ENCODE measurements at places on chromosomes 16 and 17. TPM values are rescaled to one million over a fixed set of nuclear protein-coding genes. Genes with fewer than 3 reads are reported as not detected.
A peak's percentile ranks its signal among the peaks of the same experiment; 100 is the strongest.

- DNase-seq: no peak
Measured at GRCh38 chr16:56101480-56101879, 89.8 kb upstream of the GNAO1 start.

GRCh38 chr17:48074322-48075081, 26.3 kb downstream of the NFE2L1 start:
- peak; percentile 84 for DNase-seq

DNA sequence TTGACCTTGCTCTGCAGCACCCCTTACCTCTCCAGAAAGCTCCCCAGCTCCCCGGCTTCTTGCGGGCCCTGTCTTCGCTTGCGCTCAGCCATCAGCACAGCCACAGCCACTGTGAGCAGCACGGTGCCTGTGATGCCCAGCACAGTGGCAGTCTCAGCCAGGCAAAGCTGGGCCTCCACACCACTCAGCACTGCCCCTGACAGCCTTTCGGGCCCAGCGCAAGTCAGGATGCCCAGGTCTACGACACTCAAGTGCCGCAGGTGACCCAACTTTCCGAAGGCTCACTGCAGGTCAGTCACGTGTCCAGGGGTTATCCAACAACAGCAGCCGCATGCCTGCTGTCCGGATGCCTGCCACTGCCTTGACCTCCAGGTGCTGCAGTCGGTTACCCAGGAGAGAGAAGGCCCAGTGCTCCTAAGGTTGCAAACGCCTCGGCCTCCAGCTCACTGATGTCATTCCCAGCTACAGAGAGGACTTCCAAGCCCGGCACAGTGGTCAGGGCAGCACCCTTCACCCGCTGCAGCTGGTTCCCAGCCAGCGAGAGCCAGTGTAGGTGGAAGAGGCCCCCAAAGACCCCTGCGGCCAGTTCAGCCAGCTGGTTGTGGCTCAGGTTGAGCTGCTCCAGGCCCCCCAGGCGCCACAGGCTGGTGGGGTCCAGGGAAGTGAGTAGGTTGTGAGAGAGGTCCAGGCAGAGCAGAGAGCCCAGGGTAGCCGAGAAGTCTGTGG, 8.9 kb upstream of the TMEM101 start:
- DNase-seq: no peak

DNA sequence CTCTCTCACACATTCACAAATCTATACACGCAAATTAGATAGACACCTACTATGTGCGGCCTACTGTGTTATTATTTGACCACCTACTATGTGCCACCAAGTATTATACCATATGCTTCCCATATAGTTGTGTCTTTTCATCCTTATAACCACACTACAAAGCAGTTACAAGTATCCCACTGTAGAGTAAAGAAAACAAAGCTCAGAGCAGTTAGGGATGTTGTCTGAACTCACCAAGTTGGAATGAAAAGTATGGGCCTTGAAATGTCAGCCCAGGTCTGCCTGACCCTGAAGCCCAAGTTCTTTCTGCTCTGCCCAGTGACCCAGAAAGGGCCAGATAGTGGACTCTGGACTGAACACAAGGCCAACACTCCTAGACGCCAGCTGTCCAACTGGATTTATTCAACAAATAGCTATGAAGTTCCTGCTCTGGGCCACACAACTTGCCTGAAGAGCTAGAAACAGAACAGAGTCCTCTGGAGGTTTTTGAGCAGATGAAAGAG, 8.5 kb downstream of the KRT37 start:
- no peak for DNase-seq

GRCh38 chr17:15884731-15885130, 60.2 kb upstream of the ADORA2B start:
- DNase-seq: no peak

- no peak for DNase-seq
Measured at GRCh38 chr16:72785886-72786285, 262.0 kb downstream of the ZFHX3 start.

GRCh38 chr17:12472252-12473173, 193.2 kb upstream of the MYOCD start:
- DNase-seq: no peak

DNA sequence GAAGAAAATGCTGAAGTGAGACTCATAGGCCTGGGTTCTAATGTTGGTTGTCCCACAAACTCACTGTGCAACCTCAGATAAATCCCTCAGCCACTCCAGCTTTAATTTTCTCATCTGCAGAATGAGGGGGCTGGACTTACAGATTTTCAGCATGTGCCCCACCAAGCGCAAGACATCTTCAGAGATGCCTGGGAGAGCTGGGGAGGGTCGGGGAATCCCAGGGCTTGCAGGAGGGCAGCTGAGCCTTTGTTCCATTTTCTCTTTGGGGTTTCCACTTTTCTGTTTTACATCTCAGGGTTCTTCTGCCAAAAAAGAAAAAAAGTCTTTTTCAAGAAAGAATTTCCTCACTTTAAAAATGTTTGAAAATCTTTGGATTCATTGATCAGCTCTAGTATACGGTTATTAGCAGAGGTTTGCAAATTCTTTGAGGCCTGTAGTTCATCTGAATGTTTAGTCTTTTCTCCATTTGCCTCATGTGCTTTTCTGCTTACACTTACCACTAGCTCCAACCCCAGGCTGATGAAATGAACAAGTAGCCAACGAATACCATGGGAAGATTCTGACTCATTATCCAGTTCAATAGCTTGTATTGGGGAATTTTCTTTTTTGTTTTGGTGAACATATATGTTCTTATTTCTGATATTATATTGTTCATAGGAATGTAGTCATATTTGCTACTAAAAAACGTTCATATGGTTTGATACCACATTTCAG, 56.4 kb downstream of the CHD9 start:
- DNase-seq: no peak

DNA sequence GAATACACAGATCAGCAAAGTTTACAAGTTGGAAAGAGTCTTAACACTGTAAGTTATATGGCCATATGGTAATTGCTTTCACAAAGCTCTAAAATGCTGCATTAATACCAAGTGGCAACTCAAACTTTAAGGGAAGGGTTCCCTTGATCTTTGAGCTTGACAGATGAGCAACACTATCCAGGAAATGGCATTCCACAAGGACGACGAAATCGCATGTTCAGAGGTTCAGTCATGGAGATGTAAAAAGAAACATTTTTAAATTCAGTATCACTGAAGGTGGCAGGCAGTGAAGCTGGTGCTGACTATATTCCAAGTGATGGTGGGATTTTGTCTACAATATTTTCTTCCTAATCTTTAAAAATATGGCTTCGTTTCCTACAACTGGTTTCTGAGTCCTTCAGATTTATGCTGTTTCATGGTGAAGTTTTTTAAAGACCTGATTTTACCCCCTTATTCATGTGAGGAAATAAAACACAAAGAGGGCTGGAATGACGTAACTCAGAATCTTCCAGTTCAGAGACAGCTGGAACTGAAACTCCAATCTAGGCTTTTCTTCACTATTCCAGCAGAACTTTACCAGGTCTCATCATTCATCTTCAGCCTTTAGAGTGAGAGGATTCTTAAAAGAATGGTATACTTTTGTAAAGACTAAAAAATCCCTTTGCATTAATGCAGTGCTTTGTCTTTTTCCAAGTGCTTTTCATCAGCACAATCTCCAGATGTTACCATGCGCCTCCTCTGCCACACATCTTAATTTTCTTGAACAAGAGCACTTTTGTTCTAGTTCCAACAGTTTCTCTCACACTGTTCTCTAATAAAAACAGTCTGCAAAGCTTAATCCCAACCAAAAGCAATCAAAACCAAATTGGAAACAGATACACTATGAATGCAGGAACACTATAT, 20.2 kb downstream of the CHCT1 start:
- no peak for DNase-seq

GRCh38 chr16:283033-283805, at the start of gene PDIA2:
Gene PDIA2, plus strand, starts transcription at chr16:283164. Its CDS starts 6 bp downstream, at chr16:283170.
- no peak for DNase-seq

GRCh38 chr16:27625050-27625697, 75.2 kb downstream of the KATNIP start:
- peak; percentile 18 for DNase-seq

DNA sequence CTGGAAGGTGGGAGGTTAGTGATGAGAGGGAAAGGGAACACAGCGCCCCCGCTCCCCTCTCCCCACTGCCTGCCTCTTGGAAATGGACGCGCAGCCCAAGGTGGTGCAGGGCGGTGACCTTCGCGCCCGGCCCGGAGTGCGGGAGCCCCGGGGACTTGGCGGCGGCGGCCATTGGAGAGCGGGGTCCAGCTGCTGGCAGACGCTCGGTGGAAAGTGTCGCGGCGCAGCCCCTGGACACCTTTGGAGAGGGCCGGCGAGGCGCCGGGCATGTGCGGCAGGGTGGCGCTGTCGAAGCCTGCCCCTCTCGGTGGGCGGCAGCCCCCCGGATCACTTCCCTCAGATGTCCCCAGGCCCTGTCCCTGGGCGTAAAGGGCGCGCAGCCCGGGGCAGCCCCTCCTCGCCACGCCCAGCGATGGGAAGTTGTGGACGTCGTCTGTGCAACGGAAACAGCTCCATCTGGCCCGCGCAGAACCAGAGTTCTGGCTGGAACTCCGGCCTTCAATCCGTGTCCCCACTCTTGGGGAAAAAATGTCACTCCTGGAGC, 16.7 kb downstream of the SALL1 start:
- no peak for DNase-seq

The SMIM5 gene
- polyA plus RNA-seq: 19.2 TPM

The RAMP2 gene
- 46.4 TPM for polyA plus RNA-seq

The CACNA1H gene
- polyA plus RNA-seq: 8.7 TPM
